ENCODE measurements at places on chromosomes 11 and 22.
A peak's percentile ranks its signal among the peaks of the same experiment; 100 is the strongest.

DNA sequence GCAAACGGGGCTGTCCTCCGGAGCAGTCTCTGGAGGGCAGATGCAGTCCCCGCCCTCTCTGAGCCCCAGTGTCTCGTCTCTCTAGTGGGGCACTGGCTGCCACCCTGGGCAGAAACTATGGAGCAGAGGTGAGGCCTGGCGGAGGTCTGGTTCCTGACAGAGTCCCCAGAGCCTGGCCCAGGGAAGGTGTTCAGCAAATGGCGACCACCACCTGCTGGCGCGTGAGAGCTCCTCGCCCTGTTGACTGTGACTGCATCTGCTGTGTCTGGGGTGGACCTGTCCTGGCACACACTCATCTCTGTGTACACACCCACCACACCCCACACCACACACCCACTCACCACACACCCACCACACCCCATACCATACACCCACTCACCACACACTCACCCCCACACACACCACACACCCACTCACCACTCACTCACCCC lies 18.3 kb upstream of the TTLL12 start:
- DNase-seq: no peak

DNA sequence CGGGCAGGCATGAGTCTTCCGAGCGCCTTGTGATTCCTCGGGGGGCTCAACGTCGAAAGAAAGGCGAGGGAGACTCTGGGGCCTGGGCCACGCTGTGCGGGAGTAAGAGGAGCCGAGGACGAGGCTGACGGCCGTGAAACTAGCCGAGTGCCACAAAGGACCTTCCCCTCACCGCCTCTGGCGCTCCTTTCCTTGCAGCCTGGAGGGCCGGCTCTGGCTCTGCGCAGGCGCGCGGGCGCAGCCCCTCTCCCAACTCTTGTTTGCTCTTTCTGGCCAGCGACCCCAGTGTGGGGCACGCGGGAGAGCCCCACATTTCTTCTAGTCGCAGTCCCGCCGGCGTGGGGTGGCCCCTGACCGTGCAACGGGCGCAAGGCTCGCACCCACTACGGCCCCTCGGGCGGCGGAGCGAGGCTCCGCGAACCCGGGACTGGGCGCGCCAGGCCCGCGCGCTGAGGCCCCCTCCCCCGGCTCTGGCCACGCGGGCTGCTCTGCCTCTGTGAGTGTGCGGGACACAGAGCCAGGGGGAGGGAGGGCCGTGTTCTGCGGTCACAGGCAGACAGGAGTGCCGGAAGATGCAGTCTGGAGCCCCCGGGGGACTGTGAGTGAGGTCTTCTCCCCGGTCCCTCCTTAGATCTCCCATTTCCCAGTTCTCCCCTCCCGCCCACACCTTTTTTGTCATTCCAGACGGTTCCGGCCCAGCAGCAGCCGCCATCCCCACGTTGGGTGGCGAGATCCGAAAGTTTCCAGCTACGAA lies 1.0 kb upstream of the TOB2 start:
- peak; percentile 61 for DNase-seq

- no peak for DNase-seq
These were observed 123.9 kb downstream of the RBFOX2 start for GRCh38 chr22:35904752-35905151.

- no peak for DNase-seq
These were observed 1964.5 kb upstream of the RAG2 start for GRCh38 chr11:38562562-38562961.

GRCh38 chr22:42922374-42923191 lies 65.5 kb upstream of the ARFGAP3 start:
- DNase-seq: no peak

DNA sequence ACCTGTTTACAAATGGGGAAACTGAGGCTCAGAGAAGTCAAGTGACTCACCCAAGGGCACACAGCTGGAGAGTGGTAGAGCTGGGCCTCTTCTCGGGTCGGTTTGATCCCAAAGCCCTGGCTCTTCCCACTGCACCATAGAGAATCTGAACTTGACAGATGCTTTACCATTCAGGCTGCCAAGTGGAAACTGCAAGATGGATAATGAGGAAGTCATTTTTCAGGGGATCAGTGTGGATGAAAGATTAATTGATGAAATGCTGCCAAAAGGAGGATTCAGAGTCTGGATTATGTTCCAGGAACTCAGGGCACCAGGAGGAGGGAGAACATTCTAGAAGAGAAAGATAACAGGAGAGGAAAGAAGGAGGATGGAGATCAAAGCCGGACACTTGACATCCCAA lies 185.9 kb upstream of the ZBED5 start:
- no peak for DNase-seq

DNA sequence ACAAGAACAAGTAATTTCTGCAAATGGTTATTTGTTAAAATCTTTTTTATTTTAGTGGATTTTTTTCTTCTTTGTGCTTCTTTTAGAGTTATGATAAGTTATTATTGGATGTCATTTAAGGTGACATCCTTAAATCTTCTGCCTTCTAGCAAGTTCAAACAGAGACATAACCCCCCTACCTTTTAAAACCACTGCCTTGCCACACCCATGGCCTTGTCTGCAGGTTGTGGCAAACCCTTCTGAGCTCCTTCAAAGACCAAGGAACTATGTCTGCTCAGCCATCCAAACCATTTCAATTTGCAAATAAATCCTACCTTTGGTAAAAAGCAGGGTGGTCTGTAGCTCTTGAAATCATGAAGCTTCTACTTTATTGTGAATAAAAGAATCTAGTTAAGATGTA lies 241.6 kb downstream of the FAM76B start:
- no peak for DNase-seq

- DNase-seq: no peak
These were observed 65.4 kb downstream of the SMCO4 start for GRCh38 chr11:93477684-93478234.

DNA sequence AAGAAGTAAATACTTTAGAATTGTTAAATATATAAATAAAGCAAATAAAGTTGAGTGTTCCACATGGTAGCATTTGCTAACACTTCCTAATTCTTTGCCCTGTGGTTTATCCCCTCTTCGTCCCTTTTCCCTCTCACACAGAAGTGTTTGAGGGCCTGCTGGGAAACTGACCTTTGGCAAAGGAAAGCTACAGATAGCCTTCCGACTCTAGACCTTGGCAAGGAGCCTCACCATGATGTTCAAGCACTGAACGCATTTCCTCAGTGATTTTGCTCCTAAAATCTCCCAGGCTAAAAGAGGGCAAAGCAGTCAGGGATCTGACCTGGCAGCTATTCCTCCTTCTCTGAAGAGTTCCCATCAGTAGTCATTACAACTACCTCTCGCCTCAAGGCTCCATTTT lies 52.5 kb upstream of the HORMAD2 start:
- no peak for DNase-seq

DNA sequence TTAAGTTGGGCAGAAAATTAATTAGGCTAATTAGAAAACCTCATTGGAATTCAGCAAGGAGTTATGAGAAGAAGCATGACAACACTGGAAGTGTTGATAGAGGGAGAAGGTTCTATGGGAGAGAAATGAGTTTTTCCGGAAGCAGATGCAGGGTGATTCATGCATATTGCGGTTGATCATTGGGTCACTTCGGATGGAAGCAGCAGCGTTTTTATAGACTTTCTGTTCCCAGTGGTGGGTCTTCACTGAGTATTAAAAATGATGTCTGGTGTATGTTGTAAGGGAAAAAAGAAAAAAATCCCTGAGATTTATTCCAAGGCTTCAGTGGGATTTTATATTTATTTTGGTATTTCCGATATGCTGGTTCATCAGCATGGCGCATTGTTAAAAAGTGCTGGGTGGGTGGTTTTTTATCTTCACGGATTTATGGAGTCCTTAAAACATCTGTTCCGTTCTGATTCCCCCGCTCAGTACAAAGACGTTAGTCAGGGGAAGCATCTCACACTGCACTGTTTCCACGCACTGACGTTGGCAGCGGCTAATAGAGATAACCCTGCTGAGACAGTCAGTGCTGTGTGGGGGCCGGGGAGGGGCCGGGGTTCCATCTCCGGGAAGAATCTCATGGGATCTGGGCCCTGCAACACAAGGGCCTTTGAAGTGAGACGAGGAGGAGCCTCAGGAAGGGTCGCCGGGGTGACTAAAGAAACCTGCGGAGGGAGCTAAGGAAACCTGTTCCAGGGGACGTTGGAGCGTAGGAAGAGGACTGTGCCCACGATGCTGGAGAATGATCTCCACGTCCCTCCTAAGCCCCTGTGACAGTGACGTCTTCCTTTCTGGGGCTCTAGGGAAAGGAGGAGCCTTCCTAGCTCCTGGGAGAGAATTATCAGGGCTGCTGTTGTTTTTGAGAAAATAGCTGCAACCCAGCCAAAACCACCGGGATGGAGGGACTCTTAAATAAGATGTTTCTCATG lies 390.0 kb downstream of the NTM start:
- no peak for DNase-seq
